ENCODE measurements at places on chromosomes 7 and 10. TPM values are rescaled to one million over a fixed set of nuclear protein-coding genes. Genes with fewer than 3 reads are reported as not detected.

GRCh38 chr10:7707102-7707501, 4.0 kb downstream of the ITIH2 start:
- no peaks in the 10 kb centered on the region for H3K36me3 ChIP-seq
- H3K27me3 ChIP-seq = no peaks in the 10 kb centered on the region
- no peak for DNase-seq
- H3K4me3 ChIP-seq = no peak overlapping the region
- H3K4me1 ChIP-seq = no peaks in the 10 kb centered on the region

DNA sequence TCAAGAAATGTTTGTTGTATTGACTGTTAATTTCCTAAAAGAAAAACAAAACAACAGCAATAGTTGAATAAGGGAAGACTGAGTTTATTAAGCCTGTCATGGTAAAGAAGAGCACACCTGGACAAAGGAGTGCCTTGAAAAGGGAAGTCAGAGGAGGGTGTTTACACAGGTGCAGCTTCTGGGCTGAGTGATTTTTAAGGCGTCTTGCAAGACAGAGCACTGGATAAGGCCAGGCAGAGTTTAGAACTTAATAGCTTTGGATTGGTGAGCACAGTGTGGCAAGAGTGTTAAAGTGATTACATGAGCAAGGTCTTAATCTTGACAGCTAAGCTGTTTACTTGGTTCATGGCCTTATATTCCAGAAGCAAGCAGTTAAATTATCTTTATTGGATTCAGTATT, 423.2 kb downstream of the CNTNAP2 start:
- H3K4me3 ChIP-seq = no peak overlapping the region
- peaks cover 2% of the 10 kb centered on the region for H3K4me1 ChIP-seq
- no peak overlapping the region for H3K27ac ChIP-seq

DNA sequence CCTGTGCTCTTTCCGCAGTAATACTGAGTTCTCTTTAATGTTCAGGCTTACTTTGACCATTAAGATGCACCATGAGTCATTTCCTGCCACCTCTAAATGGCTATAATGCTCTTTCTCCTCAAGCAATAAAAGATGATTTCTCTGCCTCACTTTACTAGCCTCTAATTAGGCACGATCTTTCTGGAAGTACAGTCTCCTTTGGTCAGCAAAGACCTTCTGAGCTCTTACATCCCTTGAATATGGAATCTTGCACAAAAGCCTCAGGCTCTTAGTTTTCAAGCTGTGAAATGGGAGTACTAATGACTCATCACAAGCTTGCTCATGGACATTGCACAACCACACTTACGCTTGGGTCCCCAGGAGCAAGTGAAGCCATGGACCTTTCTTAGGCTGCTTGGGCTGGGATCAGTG, 85.9 kb downstream of the FRMD4A start:
- no peak overlapping the region for H3K27ac ChIP-seq
- no peak for DNase-seq

DNA sequence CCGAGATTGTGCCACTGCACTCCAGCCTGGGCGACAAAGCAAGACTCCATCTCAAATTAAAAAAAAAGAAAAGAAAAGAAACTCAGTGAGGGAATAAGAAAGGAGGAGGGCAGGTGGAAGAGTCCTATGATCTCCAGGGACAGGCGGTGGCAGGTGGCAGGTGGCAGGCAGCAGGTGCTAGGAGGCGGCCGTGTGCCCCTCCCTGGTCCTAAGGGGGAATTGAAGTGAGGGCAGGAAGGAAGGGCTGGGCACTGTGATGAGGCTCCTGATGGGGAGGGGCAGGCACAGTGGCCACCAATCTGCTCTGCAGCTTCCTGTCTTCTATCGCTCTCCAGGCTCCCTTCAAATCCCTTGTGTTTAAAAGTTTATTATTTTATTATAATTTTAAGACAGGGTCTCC, 41.2 kb upstream of the UBE3C start:
- peaks cover 6% of the 10 kb centered on the region for H3K36me3 ChIP-seq
- peaks cover 3% of the 10 kb centered on the region for H3K4me1 ChIP-seq
- DNase-seq = no peak
- H3K27me3 ChIP-seq = peaks cover 9% of the 10 kb centered on the region
- no peak overlapping the region for H3K27ac ChIP-seq

DNA sequence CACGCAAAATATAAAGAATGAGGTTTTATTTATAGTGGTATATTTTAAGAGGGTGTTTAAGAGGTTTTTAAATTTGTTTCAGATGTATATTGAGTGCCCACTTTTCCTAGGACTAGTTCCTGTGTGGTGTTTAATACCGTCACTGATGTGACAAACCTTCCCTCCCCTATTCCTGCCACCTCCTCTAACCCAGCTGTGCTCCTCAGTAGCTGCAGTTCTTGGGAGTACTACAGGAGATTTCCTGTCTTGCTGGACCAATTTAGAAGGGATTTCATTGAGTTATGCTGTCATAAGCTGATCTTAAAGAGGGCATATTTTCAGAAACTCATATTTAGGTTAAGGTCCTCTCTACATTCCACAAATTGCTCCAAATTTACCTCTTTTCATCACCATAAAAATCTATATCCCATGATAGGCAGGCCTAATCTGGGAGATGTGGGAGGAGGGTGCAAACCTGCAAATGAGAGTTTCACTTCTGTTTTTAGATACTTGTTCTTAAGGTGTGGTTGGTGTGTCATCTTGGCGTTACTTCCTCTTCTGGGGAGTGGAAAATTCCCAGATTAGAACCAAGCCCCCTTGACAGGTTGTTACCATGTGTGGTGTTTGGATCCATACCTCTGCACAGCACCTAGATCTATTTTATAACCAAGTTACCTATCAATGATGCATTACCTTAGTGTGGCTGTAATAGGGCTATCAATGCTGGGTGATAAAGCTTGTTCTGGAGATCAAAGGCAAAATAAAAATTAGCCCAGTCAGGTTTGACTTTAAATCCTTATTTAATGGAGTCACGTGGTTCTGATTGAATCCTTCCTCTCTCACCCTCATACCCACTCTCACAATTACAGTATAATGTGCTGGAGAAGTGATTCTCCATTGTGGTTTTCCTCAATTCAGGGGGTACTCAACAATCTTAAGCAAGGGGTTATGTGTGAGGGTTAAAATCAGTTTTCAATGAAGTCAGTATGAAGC, 141.1 kb downstream of the CDK14 start:
- H3K27ac ChIP-seq = no peak overlapping the region
- no peak overlapping the region for H3K4me3 ChIP-seq
- H3K4me1 ChIP-seq = peaks cover 9% of the 10 kb centered on the region
- H3K27me3 ChIP-seq = peaks cover 1% of the 10 kb centered on the region
- H3K36me3 ChIP-seq = peaks cover 24% of the 10 kb centered on the region

DNA sequence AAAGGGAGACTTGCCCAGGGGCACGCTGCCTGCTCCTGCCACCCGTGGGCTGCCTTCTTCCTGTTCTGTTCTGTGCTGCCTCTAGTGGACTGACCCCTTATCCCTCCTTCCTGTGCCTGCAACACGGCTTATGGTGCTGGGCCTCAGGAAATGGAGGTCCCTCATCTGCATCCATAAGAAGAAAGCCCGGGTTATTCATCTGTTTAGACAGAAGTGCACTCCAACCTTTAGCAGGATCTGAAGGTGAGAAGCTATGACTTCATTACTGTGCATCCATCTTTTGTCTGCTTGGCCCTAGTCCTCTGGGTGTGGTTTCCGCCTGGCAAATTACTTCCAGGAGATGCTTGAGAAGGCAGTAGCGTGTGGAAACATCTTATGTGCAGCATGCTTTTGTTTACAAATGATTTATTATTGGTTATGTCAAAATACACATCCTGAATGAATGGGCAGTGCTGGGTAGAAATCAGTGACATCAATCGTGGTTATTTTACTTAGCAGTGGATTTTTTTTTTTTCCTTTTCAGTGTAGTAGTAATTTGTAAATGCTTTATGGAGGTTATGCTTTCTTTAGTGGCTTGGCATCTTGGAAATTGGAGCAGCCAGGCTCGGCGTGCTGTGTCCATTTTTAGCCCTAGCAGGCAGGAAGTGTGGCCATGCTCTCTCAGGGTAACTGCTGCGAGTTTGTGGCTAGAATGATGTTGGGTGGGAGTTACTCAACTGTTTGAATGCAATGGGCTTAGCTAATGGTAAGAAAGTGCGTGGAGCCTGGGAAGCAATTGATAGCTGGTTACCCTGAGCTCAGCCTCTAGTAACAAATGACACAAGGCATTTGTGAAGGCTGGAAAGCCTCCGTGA, 12.7 kb downstream of the PTPRE start:
- H3K4me1 ChIP-seq = no peaks in the 10 kb centered on the region
- DNase-seq = no peak
- H3K27ac ChIP-seq = no peak overlapping the region
- no peaks in the 10 kb centered on the region for H3K36me3 ChIP-seq
- no peaks in the 10 kb centered on the region for H3K27me3 ChIP-seq

DNA sequence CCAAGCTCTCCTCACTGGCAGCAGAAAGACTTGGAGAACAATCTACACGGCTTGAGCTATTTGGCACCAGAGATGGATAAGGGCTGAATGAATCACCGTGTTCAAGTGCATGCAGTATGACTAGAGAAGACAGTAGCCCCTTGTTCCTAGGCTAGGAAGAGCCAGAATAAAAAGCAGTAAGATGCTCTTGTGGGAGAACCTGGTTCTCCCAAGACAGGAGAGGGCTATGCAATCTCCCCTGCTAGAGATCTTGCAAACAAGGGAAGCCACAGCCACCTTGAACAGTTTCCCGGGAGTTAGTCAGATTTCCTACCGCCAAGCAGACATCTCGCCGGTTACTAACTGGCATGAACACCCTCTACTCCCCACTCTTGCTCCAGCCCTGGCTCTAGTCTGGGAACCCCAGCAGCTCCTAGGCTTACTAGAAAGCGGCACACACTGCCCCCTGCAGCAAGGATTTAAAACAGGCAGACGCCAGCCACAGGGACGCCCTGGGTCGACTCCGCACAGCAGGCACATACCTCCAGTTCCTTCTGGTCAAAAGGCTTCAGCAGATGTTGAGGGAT, 107.3 kb downstream of the SMURF1 start:
- peaks cover 11% of the 10 kb centered on the region for H3K36me3 ChIP-seq
- peaks cover 4% of the 10 kb centered on the region for H3K4me1 ChIP-seq
- H3K4me3 ChIP-seq = no peak overlapping the region
- peak overlapping the region; percentile 18 for H3K27ac ChIP-seq

GRCh38 chr7:113657603-113658002, 261.2 kb downstream of the PPP1R3A start:
- H3K27me3 ChIP-seq = peaks cover 2% of the 10 kb centered on the region
- H3K36me3 ChIP-seq = no peaks in the 10 kb centered on the region
- peaks cover 3% of the 10 kb centered on the region for H3K4me1 ChIP-seq
- H3K4me3 ChIP-seq = no peak overlapping the region
- DNase-seq = no peak

- H3K36me3 ChIP-seq = peaks cover 21% of the 10 kb centered on the region
- H3K4me1 ChIP-seq = peaks cover 16% of the 10 kb centered on the region
- no peaks in the 10 kb centered on the region for H3K27me3 ChIP-seq
- no peak for DNase-seq
Observed at GRCh38 chr7:2191016-2191415, 41.7 kb downstream of the MAD1L1 start.

DNA sequence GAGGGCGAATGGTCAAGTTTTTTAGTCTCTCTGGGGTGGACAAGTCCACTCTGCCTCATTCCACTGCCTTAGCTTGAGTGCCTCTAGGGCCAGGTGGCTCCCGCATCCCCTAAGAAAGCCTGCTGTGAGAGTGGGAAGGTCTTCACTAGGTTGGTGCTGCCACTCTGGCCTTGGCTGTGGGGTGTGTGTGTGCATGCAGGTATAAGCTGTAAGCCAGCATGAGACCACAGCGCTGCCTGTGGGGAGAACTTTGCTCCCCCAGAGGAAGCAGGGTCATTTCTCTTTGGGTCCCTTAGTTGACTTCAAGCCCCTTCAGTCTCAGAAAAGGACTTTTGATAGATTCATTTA, 25.5 kb upstream of the PCBD1 start:
- peaks cover 6% of the 10 kb centered on the region for H3K27me3 ChIP-seq
- H3K27ac ChIP-seq = no peak overlapping the region
- no peaks in the 10 kb centered on the region for H3K36me3 ChIP-seq
- no peak overlapping the region for H3K4me3 ChIP-seq

DNA sequence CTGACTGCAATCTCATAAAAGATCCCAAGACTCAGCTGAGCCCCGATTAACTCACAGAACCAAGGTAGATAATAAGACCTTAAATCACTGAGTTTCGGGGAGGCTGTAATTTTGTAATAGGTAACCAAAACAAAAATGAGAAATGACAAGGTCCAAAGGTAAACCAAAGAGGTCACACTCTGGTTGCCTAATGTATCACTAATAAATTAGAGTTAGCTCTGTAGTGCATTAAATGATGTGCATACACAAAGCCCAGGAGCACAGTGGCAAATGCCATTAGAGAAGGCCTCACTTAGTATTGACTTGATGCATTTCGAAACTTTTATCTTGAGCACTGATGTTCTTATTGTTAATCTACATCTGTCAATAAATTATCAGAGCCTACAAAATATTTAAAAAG, 237.7 kb upstream of the CCDC6 start:
- H3K4me1 ChIP-seq = no peaks in the 10 kb centered on the region
- no peak for DNase-seq
- no peak overlapping the region for H3K27ac ChIP-seq
- H3K36me3 ChIP-seq = no peaks in the 10 kb centered on the region
- no peaks in the 10 kb centered on the region for H3K27me3 ChIP-seq
- no peak overlapping the region for H3K4me3 ChIP-seq

GRCh38 chr7:149133028-149133710, 7.0 kb upstream of the ZNF425 start:
- H3K4me3 ChIP-seq = no peak overlapping the region
- H3K36me3 ChIP-seq = peaks cover 7% of the 10 kb centered on the region
- no peaks in the 10 kb centered on the region for H3K27me3 ChIP-seq
- H3K27ac ChIP-seq = no peak overlapping the region

- peaks cover 3% of the 10 kb centered on the region for H3K27me3 ChIP-seq
- peak overlapping the region; percentile 83 for H3K27ac ChIP-seq
- DNase-seq = no peak
- no peak overlapping the region for H3K4me3 ChIP-seq
Observed at GRCh38 chr7:16915405-16915804, 33.6 kb upstream of the AGR3 start.

GRCh38 chr10:113221756-113222168, 271.7 kb downstream of the TCF7L2 start:
- DNase-seq = no peak
- H3K4me3 ChIP-seq = no peak overlapping the region
- no peaks in the 10 kb centered on the region for H3K36me3 ChIP-seq
- no peak overlapping the region for H3K27ac ChIP-seq
- H3K27me3 ChIP-seq = no peaks in the 10 kb centered on the region

GRCh38 chr10:33015761-33016547, 57.9 kb upstream of the ITGB1 start:
- H3K4me1 ChIP-seq = peaks cover 15% of the 10 kb centered on the region
- peaks cover 4% of the 10 kb centered on the region for H3K27me3 ChIP-seq
- H3K36me3 ChIP-seq = peaks cover 5% of the 10 kb centered on the region
- H3K4me3 ChIP-seq = no peak overlapping the region
- H3K27ac ChIP-seq = no peak overlapping the region

GRCh38 chr7:142571581-142571980, 177.7 kb upstream of the PRSS1 start:
- H3K36me3 ChIP-seq = peaks cover 4% of the 10 kb centered on the region
- H3K4me1 ChIP-seq = peaks cover 11% of the 10 kb centered on the region
- no peak overlapping the region for H3K27ac ChIP-seq
- peaks cover 2% of the 10 kb centered on the region for H3K27me3 ChIP-seq
- H3K4me3 ChIP-seq = no peak overlapping the region
- no peak for DNase-seq

The C7orf57 gene
- not detected for total RNA-seq

The ARHGAP22 gene
- total RNA-seq = 10.0 TPM

The MAGI2 gene
- 64.2 TPM for total RNA-seq

The BTBD16 gene
- 0.98 TPM for total RNA-seq

The LIPK gene
- total RNA-seq = not detected

The MPP7 gene
- total RNA-seq = 19.0 TPM

The KCP gene
- 2.2 TPM for total RNA-seq

The SRRM3 gene
- total RNA-seq = 154 TPM

The AOC1 gene
- not detected for total RNA-seq

The PTER gene
- 1.3 TPM for total RNA-seq

The SAMD9L gene
- not detected for total RNA-seq

The GJD4 gene
- not detected for total RNA-seq

The CHAT gene
- 15.4 TPM for total RNA-seq

The NFE2L3 gene
- 42.1 TPM for total RNA-seq

The VENTX gene
- 1.6 TPM for total RNA-seq

The CLDN4 gene
- total RNA-seq = 0.54 TPM

The PTN gene
- total RNA-seq = 40.0 TPM

Measured in glutamatergic neuron (in vitro differentiated cells).